Mesothelial cell of epicardium (in vitro differentiated cells): ENCODE measurements at places on chromosomes 2 and 18. TPM values are rescaled to one million over a fixed set of nuclear protein-coding genes. Genes with fewer than 3 reads are reported as not detected.

DNA sequence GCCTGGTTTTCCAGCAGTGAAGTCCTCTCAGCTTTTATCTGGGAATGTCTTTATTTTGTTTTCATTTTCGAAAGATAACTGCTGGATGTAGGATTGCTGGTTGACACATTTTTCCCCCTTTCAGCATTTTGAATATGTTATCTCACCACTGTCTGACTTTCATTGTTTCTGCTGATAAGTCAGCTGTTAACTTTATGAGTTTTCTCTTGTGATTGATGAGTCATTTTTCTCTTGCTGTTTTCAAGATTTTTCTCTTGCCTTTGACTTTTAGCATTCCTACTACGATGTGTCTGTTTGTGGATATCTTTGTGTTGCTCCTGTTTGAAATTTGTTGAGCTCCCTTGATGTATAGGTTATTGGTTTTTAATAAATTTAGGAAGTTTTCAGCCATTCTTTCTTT, 85.5 kb downstream of the AGPS start:
- H3K36me3 ChIP-seq: peaks cover 61% of the 10 kb centered on the region
- no peaks in the 10 kb centered on the region for H3K27me3 ChIP-seq
- no peaks in the 10 kb centered on the region for H3K4me1 ChIP-seq

- H3K27ac ChIP-seq: no peak overlapping the region
- no peaks in the 10 kb centered on the region for H3K36me3 ChIP-seq
- no peak for DNase-seq
- H3K27me3 ChIP-seq: peaks cover 7% of the 10 kb centered on the region
- H3K4me1 ChIP-seq: peaks cover 4% of the 10 kb centered on the region
- no peak overlapping the region for H3K4me3 ChIP-seq
Observed at GRCh38 chr2:30110773-30111172, 36.0 kb upstream of the YPEL5 start.

- H3K27ac ChIP-seq: no peak overlapping the region
- H3K36me3 ChIP-seq: peaks cover 3% of the 10 kb centered on the region
- H3K4me1 ChIP-seq: peaks cover 61% of the 10 kb centered on the region
- H3K27me3 ChIP-seq: no peaks in the 10 kb centered on the region
Observed at GRCh38 chr2:236562434-236562833, 7.2 kb upstream of the ACKR3 start.

DNA sequence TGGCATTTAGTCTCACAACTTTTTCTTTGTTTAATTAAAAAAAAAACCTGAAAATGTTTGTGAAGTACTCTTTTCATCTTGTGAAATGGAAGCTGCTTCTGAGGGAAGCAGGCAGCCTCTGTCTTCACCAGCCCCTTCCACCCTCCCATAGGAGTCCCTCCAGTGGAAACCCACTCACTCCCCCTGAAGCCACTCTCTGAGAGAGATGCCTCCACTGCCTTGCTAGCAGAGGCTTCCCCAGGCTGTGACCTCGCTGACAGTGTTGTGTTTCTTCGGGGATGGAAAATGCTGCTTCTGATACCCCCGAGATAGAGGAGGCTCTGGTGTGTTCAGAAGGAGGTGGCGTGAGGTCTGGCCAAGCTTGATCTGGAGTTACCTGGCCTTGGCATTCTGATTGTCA, 59.9 kb downstream of the SH3RF3 start:
- no peak overlapping the region for H3K27ac ChIP-seq
- peaks cover 30% of the 10 kb centered on the region for H3K27me3 ChIP-seq
- no peak overlapping the region for H3K4me3 ChIP-seq
- DNase-seq: no peak
- peaks cover 10% of the 10 kb centered on the region for H3K4me1 ChIP-seq

- no peak for DNase-seq
- H3K36me3 ChIP-seq: no peaks in the 10 kb centered on the region
- peaks cover 7% of the 10 kb centered on the region for H3K27me3 ChIP-seq
- no peak overlapping the region for H3K27ac ChIP-seq
- H3K4me3 ChIP-seq: no peak overlapping the region
- H3K4me1 ChIP-seq: peaks cover 10% of the 10 kb centered on the region
Observed at GRCh38 chr2:102438111-102438510, 15.2 kb downstream of the IL18RAP start.

- H3K36me3 ChIP-seq: peaks cover 28% of the 10 kb centered on the region
- H3K4me3 ChIP-seq: no peak overlapping the region
- peaks cover 31% of the 10 kb centered on the region for H3K4me1 ChIP-seq
- no peak for DNase-seq
- no peak overlapping the region for H3K27ac ChIP-seq
Observed at GRCh38 chr2:231200805-231201474, 2.5 kb downstream of the ARMC9 start.

GRCh38 chr2:240280621-240281020, 140.2 kb upstream of the OTOS start:
- H3K4me1 ChIP-seq: peaks cover 13% of the 10 kb centered on the region
- peaks cover 39% of the 10 kb centered on the region for H3K27me3 ChIP-seq
- H3K36me3 ChIP-seq: peaks cover 3% of the 10 kb centered on the region
- no peak overlapping the region for H3K27ac ChIP-seq

- no peak overlapping the region for H3K4me3 ChIP-seq
- no peaks in the 10 kb centered on the region for H3K36me3 ChIP-seq
- H3K27me3 ChIP-seq: no peaks in the 10 kb centered on the region
- DNase-seq: peak; percentile 17
- no peaks in the 10 kb centered on the region for H3K4me1 ChIP-seq
Observed at GRCh38 chr2:240965296-240965904, 33.0 kb upstream of the SNED1 start.

DNA sequence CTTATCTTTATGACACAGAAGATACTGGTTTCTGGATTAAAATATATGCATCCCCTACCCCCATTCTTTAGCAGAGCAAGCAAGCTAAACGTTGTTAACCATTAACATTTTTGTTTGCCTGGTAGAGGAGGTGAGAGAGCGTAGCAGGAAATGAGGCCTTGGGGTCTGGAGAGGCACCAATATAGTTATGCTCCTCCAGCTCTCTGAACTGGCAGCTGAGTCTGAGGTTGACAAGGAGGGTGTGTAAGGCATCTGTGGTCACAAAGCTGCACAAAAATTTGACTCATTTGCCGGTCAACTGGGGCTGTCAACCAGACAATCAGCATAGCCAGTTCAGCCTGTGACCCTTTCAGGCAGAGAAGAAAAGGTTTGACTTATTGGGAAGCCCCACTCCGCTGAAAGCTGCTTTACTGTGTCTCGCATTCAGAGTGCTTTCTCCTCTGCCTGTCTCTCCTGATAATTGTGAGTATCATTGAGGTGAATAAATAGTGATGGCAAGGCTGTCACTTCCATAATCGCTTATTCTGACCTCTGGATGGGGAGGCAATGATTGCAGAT, 647.5 kb upstream of the SETBP1 start:
- H3K27me3 ChIP-seq: peaks cover 3% of the 10 kb centered on the region
- DNase-seq: no peak
- H3K36me3 ChIP-seq: no peaks in the 10 kb centered on the region
- H3K27ac ChIP-seq: no peak overlapping the region

STEAP3 gene
- total RNA-seq: 0.89 to 0.94 TPM (median 0.93 TPM) in 3 replicates

COLEC12 gene
- total RNA-seq: 68.7 to 70.5 TPM (median 70.0 TPM) in 3 replicates

PLGLB1 gene
- total RNA-seq: 8.4 to 9.3 TPM (median 8.8 TPM) in 3 replicates

ANXA4 gene
- total RNA-seq: 41.4 to 45.1 TPM (median 42.2 TPM) in 3 replicates
